ENCODE measurements at places on chromosomes 5 and 9. TPM values are rescaled to one million over a fixed set of nuclear protein-coding genes. Genes with fewer than 3 reads are reported as not detected.

Gene RCL1
- total RNA-seq = 36.1 TPM

Gene SPINK7
- total RNA-seq = not detected

Gene ARL14EPL
- total RNA-seq = not detected

Gene DDX4
- not detected for total RNA-seq

Gene DEPDC1B
- total RNA-seq = 21.2 TPM

Gene PCDH12
- total RNA-seq = 30.1 TPM

Data from metanephros (tissue), 2 donors.